ENCODE measurements at places on chromosomes 5 and 9.

DNA sequence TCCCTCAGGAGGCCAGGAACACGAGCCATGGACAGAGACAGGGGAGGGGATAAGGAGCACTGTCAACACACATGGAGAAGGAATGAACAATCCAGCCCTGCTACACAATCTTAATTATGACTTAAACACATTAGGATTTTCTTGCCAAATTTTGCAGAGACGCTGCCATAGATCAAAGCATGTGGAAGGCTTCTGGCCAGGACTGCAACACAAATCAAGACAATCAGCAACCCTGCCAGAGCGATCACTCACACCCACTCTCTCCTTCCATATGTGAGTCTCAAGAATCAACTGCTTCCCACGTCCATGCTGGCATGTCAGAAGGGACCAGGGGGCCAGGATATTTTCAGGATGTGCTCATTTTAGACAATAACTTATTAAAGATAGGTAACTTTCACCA, 85.6 kb downstream of the ROR2 start:
- no peak for DNase-seq

- DNase-seq, result no peak
Measured at GRCh38 chr5:156798201-156798600, 51.9 kb upstream of the PPP1R2B start.

- DNase-seq, result no peak
Measured at GRCh38 chr5:1316588-1317340, 21.9 kb upstream of the TERT start.

DNA sequence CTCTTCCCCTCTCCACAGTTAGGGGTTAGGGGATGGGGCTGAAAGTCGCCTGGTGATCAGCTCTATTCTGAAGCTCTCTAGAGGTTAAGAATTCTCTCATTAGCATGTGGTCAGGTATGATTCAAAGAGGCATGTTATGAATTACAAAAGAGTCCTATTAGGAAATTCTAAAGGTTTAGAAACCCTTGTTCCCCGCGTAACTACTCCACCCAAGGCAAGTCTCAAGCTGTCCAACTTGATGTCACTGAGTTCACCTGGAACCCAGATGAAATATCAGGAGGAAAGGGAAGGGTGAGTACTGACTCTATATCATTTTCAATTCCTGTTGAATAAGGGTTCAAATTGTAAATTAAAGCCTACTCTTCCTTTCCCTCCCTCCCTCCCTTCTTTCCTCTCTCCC, 18.1 kb upstream of the RNF145 start:
- no peak for DNase-seq

- peak; percentile 60 for DNase-seq
Measured at GRCh38 chr9:132769906-132770769, 99.9 kb downstream of the GTF3C4 start.

DNA sequence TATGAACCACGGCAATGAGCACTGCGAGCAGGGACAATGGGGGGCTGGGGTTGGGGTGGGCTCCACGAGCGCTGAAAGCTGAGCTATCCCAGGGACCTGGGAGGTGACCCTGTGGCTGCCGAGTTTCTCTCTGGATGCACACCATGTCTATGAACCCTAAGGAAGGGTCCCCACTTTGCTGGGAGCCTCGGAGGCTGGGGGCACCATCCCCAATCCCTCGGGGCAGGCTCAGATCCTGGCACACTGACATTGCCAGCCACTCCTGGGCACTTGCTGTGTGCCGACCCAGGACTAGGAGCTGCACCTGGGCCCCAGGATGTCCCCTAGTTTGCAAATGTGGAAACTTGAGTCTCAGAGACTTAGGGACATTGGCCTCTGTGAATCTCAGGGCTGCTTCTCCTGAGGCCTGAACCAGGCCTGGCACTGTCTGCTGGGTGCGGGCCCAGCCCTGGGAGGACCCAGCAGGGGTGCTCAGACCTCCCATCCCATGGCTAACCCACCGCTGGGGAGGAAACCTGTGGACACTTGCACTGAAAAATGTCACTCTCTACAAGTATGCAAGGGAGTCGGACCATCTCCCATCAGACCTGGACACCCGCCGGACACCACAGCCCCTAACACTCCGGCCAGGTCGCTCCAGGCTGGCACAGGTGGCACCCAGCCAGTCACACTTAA, 13.0 kb upstream of the CAMSAP1 start:
- DNase-seq, result no peak

DNA sequence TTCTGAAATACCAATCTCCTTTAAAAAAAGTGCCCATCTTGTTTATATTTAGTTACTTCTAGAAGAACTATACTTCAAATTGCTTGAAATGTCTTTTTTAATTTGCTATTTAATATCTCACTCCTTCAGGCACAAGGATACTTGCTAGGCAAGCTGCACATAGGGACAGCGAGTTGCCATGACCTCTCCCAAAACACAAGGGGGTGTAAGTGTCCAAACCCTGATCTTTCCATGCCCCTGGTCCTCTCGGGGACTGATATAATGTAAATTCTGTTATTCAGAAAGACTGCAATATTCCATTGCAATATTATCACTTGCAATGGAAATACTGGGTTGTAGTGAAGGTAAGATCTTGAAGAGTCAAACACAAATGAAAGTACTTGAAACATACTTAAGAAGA, 480.4 kb downstream of the CETN3 start:
- no peak for DNase-seq

DNA sequence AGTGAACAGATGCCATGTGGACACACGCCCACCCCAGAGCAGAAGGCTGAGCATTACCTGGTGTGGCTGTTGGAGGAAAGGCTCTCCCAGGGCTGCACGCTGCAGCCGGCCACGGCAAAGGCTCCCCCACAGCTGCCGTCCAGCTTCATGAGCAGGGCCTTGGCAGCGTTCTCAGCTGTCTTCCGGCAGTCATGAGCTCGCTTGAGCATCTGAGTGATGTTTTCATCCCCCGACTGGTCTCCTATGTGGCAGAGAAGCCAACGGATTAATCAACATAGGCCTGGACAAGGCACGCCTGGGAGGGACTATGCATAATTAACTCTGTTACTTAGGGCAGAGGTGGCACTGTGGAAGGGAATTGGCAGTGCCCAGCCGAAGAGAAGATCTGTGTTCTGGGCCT, 87.3 kb downstream of the DCP2 start:
- no peak for DNase-seq

GRCh38 chr9:134602547-134603362, 38.8 kb upstream of the COL5A1 start:
- no peak for DNase-seq

- no peak for DNase-seq
Measured at GRCh38 chr9:135898634-135899407, 8.5 kb downstream of the CAMSAP1 start.

- DNase-seq, result no peak
Measured at GRCh38 chr9:36935332-36935731, 98.7 kb downstream of the PAX5 start.

DNA sequence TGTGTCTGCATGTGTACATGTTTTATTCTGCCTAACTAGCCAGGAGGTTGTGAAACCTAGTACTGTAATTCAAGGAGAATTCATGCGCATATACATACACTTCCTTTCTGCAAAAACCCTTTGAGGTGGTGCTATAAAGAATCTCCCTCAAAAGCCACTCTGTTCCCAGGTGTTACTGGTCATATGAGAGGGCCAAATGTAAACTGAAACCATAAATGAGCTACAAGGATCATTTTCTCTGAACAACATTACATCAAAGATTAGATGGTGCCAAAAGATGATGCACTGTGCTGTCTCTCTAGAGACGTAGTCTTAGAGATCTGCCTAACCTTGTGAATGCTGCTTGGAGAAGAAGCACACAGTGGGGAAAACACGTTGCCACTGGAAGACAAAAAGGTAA, 15.7 kb downstream of the NREP start:
- no peak for DNase-seq

- no peak for DNase-seq
Measured at GRCh38 chr9:79382458-79382857, 189.3 kb upstream of the TLE4 start.

DNA sequence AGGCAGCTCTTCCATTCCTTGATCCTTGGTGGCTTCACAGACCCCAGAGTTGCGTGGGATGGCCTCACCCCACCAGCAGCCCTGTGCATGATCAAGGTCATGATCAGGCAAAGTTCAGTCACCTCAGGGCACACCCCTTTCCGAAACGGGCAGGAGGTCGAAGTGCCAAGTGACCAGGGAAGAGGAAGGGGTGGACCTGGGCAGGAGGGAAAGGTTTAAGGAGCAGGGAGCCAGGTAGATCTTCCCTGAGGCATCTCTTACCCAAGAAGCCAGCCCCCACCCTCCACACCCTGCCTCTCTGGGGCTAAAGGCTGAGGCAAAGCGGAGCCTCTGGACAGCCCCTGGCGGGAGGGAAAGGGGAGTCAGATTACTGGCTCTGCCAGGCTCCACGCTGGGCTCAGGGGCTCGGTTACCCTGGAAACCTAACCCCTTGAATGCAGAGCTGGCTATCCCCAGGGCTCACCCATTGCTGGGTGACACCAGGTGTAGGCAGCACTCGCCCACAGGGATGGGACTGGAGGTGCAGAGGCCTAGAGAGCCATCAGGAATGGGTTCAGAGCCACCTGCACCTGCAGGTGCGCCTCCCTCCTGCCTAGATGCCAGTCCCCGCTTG, 3.6 kb downstream of the MGAT4B start:
- no peak for DNase-seq

GRCh38 chr5:165130656-165131055, 1625.2 kb downstream of the MAT2B start:
- DNase-seq, result no peak

DNA sequence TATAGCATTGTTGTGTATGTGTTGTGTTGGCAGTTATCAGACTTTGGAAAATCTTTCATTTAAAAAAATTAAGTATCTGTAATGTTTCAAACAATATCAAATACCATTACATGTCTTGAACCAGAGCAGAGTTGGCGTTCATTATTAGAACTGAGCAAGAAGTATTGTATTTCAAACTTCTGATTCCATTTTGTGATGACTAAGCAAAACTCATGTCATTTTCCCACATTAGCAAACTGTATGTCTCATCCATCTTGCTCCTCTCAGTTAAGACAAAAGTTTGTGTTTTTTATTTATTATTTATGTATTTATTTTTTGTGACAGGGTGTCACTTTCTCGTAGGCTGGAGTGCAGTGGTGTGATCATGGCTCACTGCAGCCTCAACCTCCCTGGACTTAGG, 4.6 kb upstream of the RASEF start:
- DNase-seq, result no peak

- DNase-seq, result no peak
Measured at GRCh38 chr9:77956555-77956954, 75.1 kb downstream of the GNAQ start.

DNA sequence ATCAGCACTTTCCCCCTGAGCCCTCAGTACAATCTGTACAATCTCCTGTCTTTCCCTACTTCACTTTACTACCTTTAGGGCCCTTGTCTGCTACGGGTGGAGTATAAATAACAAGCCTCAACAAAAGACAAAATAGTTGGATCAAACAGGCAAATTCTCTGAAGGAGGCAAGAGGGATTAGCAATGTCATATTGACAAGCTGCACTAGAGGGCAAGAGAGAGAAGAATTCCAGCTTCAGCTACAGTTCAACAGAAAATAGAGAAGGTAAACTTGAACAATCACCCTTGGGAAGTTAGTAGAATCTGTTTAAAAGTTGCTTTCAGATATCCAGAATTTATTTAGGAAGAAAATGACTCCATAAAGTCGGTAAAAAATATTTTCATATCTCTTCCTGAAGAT, 68.4 kb upstream of the IZUMO3 start:
- DNase-seq, result no peak

GRCh38 chr5:111389390-111390082, 122.8 kb downstream of the STARD4 start:
- DNase-seq, result no peak

DNA sequence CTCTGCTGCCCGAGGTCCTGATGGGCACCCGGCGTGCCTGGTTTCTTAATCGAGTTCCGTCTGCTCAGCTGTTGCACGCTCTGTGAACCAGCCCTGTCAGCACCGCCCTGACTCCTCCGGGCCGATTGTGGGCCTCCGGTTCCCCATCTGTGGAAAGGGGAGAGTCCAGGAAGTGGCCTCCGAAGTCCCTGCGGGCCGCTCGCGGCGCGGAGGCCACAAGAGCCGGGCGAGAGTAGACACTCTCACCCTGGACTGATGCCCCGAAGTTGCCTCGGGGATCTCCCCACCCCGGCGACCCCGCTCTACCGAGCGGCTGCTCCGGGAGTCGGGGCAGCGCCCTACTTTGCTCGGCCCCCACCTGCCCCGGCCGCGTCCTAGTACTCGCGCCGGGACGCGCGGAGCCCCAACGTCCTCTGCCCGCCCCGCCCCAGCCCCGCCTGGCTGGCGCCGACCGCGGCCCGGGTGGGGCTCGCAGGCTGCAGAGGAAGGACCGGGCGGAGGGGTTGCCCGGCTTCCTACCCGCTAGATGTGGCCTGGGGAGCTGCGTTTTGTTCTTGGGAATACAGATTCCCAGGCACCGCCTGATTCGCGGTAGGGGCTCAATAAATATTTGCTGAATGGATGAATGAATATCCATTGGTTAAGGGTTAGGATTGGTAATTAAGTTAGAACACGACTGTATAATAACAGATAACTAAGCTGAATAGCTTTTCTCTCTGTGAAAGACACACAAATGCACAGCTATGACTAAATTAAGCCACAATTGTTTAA, 935 bp upstream of the ZNF367 start:
- DNase-seq, result peak; percentile 25

DNA sequence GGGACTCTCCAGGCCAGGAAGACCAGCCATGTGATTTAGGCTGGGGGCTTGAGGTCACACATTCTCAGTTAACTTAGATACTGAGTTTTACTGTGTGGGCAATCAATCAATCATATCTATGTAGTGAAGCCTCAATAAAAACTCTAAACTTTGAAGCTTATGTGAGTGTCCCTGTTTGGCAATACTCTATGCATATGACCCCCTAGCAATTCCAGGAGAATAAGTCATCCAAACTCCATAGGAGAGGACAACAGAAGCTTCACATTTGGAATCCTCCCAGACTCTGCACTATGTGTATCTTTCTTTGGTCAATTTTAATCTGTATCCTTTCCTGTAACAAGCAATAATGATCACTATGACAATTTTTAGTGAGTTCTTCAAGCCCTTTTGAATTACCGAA, 216.8 kb upstream of the RGMB start:
- DNase-seq, result no peak

DNA sequence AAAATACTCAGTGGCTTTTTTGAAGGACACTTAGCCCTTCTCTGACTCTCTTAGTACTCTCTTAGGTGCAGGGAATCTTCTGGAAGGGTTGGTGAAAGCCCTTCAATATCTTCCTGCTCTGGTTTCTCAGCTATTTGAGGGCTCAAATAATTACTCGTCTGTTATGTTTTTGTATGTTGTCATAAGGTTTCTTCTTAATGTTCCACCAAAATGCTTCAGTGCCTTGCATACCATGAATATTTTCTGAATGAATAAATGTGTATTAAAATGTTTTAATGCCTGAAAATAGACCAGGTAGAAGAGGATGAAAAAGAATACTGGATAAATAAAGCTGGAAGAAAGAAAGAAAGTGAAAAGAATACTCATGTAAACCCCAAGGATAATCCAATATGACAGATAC, 124.3 kb downstream of the STK32A start:
- no peak for DNase-seq
